Islet precursor cell (in vitro differentiated cells): ENCODE measurements at places on chromosomes 11 and 22.
A peak's percentile ranks its signal among the peaks of the same experiment; 100 is the strongest.

GRCh38 chr11:134530636-134531326 lies 118.7 kb upstream of the B3GAT1 start:
- DNase-seq: peak; percentile 45

DNA sequence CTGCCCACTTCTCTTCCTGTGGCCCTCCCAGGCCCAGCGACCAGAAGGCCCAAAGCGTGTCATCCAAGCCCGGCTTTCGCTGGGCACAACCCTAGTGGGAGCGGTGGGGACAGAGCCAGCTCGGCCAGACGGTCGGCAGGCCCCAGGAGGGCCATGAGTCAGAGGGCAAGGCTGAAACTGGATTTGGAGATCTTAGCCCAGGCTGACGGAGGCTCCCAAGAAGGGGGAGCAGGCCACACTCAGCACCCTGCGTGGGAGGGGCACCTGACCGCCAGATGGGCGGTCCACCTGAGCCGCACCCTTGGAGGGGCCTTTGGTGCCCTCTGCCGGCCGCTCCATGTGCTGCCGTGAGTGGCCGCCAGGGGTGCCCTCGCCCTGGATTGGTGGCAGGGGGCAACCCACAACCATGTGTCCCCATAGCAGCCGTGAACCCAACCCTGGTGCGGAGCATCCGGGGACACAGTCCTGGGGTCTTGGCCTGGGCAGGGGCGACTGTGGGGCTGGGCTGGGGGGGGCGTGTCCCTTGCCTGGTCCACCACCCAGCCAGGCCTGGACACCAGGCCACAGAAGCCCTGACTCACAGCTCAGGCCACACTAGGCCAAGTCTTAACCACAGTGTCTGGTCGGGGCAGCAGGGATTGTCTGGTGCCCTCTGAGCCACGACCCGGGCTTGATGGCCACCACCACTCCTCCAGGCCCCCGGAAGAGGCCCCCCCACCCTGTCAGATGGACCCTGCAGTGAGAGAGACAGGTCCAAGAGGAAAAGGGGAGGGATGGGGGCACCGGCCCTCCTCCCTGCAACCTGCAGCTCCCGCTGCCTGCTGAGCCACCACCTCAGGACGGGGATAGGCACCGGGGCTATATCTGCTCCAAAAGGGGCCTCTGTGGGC lies 19.2 kb upstream of the TALDO1 start:
- DNase-seq: peak; percentile 96

DNA sequence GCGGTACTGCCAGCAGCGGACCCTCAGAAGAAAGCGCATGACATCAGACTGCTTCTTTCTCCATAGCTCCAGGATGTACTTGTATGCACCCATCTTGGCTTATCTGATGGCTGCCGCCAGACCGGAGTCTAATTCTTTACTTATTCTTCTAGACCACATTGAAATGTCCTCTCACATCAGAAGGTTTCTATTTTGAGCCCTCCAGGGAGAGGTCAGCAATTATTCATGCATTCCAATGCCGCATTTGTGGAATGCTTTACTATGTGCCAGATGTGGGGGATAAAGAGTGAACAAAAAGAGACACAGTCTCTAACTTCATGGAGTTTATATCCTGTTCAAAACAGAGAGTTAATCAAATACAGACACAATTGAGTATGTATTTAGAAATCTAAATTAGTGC lies 230.1 kb downstream of the MIAT start:
- peak; percentile 79 for DNase-seq

DNA sequence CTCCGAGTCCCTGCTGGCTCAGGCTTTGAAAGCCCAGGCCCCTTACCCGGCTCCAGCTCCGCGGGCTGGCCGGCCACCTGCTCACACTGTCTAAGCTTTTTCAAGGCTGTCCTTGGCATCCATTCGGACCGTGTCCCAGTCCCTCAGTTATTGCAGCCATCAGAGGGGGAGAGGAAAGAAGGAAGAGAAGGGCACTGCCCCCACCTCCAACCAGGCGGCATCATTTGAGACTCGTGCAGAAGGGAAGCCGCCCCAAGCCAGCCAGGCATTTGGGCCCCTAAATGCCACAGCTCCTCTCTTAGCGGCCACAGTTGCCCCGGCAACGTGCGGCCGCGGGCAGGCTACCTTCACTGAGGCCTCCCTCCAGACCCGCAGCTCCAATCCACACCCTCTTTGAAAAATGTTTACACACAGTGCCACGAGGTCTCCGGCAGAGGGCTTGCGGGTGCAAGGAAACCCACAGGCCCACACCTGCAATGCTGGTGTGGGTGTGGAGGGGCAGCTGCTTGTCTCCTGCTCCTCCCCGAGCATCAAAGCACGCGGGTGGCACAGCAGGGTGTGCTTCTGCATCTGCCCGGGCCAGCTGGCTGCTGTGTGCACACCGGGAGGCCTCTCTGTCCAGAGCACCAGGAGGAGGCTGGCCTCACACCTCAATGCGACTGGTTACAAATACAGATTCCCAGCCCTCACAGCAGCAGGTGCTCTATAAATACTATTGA lies 124.4 kb downstream of the CTTN start:
- DNase-seq: no peak

GRCh38 chr22:49296561-49296960 lies 531.1 kb downstream of the BRD1 start:
- peak; percentile 8 for DNase-seq

- no peak for DNase-seq
Observed at GRCh38 chr11:65537620-65538231, 12.8 kb downstream of the SCYL1 start.

- DNase-seq: no peak
Observed at GRCh38 chr11:106961518-106961917, 56.8 kb downstream of the GUCY1A2 start.

DNA sequence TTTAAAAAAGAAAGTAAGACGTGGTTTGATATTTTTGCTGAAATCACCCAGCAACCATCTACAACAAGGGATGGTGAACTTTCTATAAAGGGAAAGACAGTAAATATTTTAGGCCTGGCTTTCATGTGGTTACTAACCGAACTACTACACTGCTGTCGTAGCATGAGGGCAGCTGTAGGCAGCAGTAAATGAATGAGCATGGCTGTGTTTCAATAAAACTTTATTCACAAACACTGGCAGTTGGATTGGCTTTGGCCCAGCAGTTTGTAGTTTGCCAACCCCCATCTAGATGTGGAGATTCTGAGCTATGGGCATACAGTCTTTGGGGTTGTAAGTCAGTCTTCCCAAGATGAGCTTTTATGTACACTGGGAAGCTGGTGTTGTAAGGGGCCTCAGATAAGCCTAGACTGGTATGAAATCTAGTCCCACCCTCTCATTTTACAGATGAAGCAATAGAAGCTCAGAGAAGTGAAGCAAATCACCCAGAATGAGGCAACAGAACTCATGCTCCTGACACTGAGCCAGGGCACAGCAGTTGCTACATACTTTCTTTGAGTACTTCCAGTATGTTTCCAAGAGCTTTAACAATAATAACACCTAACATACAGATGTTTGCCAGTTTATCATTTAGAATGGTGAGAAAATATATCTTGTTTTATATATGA lies 204.4 kb downstream of the ADAMTS15 start:
- DNase-seq: peak; percentile 7

DNA sequence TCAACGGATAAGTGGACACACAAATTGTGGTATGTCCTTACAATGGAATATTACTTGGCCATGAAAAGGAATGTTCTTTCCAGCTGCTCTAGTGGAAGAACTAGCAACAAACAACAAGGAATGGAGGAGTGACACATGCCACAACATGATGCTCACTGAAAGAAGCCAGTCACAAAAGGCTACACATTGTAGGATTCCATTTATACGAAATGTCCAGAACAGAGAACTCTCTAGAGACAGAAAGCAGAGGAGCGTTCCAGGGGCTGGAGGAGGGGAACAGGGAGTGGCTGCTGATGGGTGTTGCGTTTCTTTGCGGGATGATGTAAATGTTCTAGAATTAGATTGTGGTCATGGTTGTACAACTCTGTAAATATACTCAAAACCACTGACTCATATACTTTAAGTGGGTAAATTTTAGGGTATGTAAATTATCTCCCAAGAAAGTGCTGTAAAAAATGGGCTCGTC lies 32.4 kb upstream of the PDGFB start:
- DNase-seq: no peak

- DNase-seq: peak; percentile 67
Observed at GRCh38 chr22:35258191-35258988, 1.1 kb downstream of the HMGXB4 start.

GRCh38 chr11:111707039-111707690 lies 59.0 kb downstream of the PPP2R1B start:
- no peak for DNase-seq

DNA sequence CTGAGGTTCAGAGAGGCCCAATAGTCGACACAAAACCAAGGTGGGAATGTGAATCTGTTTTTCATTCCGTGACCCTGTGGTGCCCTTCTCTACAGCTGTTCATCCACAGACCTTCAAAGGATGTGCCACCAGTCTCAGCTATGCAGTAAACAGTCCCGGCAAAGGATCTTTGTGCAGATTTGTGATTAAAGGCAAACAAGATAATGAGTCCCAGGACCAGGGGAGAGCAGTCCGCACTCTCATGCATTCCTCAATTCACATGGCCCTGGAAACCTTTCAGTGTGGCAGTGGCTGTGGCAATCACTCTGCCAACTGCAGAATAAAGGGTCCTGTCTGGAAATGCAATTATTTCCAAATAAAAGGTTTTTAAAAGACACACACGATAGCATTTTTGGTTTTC lies 418.6 kb downstream of the TENM4 start:
- DNase-seq: no peak

GRCh38 chr11:67401495-67402191 lies at the start of gene PPP1CA:
TSS of gene PPP1CA (minus strand) at chr11:67401858. CDS start at chr11:67401782, 76 bp downstream.
- peak; percentile 94 for DNase-seq

DNA sequence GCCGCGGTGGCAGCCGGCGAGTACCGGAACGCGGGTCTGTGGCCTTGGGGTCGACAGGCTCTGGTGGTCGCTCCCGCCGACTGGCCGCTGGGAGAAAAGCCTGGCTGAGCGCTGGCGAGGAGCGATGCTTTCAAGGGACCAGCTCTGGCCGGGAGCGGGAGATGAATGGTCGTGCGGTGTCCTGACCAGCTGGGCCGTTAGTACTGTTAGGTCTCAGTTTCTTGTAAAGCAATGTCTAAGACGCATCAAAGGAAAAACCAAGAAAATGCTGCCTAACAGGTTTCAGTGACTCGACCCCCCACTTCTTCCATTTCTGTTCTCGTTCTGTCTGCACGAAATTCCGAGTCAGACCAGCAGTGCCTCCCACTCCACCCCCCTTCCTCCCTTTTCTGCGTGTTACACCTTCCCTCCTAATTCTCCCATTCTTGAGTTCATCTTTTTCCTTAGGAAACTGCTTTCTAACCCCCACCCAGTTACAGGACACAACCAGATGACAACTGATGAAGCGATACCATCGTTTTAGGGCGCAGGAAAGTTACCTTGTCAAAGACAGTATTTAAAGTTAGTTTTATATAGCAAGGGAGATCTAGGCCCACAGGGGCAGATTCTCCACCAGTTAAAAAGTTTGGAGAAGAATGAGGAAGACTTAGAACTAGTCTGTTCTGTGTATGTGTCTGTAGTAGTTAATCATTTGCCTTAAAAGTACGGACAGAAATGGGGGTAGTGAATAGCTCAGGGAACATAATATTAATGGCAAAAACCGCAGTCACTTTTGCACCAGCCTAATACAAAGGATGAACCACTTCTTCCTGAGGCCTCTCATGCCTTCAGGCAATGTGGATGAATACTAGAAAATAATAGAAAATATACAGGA lies 1.0 kb downstream of the CUL5 start:
- DNase-seq: no peak

GRCh38 chr11:94791216-94791889 lies 23.2 kb downstream of the AMOTL1 start:
- DNase-seq: no peak

DNA sequence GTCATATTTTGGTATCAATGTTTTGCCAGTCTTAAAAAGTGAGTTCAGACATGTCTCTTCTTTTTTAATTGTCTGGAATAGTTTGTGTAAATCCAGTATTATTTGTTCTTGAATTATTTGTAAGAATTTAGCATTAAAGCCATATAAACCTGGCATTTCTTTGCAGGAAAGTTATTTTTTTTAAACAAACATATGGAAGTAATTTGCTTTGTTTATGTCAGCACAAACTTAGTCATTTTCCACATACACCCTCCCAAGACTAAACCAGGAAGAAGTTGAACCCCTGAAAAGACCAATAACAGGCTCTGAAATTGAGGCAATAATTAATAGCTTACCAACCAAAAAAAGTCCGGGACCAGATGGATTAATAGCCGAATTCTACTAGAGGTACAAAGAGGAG lies 9.1 kb upstream of the CCDC81 start:
- DNase-seq: no peak

- DNase-seq: no peak
Observed at GRCh38 chr11:67280788-67281551, 8.1 kb upstream of the ANKRD13D start.

GRCh38 chr11:103807806-103808205 lies 228.6 kb upstream of the DDI1 start:
- DNase-seq: no peak

DNA sequence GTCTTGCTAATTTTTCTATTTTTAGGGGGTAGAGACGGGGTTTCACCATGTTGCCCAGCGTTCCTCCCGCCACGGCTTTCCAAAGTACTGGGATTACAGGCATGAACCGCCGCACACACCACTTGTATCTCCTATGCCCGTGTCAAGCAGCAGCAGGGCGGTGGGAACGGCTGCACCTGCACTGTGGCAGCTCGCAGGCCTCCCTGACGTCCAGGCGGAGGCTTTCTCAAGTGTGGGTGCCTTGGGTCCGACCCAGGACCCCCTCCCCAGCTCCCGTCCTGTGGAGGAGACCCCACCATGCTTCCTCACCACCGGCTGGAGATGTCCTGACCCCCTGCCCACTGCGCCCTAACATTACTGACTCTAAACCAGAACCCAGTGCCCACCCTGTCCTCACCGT lies 25.7 kb downstream of the TSPAN4 start:
- DNase-seq: no peak

- no peak for DNase-seq
Observed at GRCh38 chr11:103862094-103862801, 174.2 kb upstream of the DDI1 start.

- DNase-seq: no peak
Observed at GRCh38 chr11:47149782-47150181, 26.9 kb downstream of the ARFGAP2 start.

DNA sequence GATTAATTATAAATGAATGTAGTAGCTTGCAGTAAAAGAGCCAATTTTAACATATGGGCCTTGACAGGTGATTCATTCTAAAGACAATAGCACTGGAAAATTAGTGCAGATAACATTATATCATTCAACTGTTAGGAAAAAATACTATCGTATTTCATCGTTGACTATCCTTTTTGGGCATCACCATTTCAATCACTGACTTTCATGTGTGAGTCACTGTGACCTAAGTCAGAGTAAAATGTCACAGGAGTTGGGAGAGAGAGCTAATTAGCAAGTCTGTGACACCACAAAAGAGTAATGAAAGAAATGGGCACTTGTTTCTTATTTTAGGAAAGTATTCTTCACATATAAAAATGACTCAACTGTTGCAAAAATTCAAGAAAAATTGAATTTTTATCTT lies 253.8 kb upstream of the CNTN5 start:
- DNase-seq: no peak

DNA sequence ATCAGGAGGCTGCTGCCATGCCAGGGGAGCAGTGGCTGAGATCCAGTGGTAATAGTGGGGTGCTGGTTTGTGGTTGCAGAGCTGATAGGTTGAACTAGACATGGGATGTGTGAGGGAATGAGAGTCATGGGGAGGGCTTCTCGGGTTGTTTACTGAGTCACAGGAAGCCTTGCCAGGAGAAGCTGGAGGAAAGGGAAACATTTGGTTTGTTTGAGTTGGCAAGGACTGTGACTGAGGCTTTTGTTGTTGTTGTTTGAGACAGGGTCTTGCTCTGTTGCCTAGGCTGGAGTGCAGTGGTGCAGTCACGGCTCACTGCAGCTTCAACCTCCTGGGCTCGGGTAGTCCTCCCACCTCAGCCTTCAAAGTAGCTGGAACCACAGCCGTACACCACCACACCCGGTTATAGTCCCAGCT lies 49.3 kb downstream of the CABIN1 start:
- DNase-seq: no peak
